ENCODE measurements at places on chromosomes 1 and 21.

- no peak for DNase-seq
Measured at GRCh38 chr1:119086830-119087229, 53.6 kb downstream of the WARS2 start.

DNA sequence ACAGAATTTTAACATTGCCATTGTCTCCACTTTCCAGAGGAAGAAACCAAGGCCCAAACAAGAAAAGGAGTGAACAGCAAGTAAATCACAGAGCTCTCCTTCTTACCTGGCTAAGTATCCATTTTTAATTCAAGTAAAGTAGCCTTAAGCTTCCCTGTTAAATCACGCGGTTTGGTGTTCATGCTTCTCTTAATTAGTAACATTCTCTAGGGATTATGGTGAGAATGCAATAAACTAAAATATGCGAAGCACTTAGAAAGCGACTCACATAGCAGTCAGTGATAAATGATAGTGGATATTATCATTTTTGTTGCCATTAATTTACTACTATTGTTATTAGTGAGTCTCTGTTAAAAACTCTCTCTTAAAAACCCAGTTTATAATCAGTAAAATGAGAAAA, 630.5 kb upstream of the TMPRSS15 start:
- no peak for DNase-seq

DNA sequence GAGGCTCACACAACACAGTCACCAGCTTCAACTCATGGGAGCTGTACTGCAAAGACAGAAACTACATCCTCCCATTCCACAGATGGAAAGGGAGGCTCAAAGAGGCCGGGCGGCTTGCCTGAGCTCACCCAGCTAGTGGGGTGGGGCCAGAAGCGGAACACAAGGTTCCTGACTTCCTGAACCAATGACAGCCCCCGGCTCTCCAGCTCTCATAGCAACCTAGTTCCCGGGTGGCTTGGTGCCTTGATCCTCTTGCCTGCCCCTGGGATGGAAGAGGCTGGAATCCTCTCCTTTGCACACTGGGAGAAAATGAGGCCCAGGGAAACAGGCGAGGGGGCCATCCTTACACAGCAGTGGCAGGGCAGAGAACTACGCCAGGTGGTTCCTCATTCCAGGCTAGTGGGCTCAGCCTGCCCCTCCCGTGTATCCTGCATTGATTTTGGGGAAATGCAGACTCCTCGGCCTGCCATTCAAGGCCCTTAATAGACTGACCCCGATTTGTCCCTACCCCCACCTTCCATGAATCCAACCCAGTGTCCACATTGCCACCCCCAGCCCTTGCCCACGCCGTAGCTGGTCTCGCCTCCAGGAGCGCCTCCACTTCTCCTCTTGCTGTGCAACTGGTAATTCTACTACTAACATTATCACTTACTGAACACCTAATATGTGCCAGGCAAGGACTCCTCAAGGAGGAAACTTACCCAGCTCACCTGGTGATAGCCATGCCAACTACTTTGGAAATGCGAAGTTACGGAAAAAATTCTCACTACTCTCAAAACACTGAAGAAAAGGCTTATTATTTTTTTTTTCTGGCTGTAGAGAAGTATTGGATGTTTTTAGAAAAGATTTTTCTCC, 5.0 kb downstream of the RAP1GAP start:
- DNase-seq = no peak

DNA sequence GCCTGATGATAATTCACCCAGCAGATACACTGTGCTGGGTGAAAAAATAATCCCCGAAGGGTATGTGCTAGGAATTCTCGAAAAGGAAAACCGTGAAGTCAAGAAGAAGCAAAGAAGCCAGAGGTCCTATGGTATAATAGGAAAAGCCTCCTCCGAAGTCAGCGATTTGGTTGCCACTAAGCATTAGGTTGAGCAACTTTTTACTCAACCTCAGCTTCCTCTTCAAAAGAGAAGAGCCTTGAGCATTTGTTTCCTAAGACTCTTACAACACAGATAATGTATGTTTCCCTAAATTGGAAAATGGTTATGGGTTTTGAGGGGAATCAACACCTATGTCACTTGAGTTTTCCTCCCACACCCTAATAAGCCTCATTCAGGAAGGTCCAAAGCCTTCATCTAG, 21.3 kb upstream of the MNDA start:
- DNase-seq = no peak

DNA sequence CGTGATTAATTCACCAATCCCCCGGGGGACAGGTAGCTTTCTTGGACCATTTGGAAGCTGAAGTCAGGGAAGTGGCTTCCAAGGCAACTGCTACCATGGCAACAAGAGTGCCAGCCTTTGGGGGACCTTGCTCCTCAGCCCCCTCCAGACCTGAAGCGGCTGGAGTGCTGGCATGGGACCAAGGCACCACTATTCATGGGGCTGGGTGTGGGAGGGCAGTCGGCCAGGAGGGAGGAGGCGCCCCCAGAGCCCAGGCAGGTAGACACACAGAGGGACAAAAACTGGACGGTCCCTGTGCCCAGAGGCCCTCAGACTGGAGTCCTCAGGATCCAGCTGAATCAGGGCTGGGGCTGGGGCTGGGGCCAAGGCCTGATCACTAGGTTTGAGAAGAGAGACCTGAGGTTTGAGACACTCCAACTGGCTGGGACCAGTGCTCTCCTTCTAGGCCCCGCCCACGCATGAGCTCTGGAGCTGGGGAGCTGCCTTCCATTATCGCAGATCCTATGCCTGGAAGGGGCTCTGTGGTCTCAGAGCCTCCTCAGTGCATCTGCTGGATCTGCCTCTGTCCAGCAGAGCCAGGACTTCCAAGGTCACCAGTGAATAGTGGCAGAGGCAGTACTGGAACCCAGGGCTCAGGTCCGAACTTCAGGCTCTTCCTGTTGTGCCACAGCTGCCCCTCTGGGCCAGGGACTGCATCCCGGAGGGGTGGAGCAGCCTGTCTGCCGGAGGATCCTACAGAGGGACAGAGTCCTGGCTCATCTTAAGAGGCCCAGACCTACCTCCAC, 3.3 kb upstream of the KNCN start:
- DNase-seq = no peak
